ENCODE measurements at places on chromosomes 1 and 21.

- no peak for DNase-seq
These were observed 26.5 kb downstream of the PHTF1 start for GRCh38 chr1:113732802-113733201.

GRCh38 chr1:69171248-69171647, 396.5 kb upstream of the LRRC7 start:
- no peak for DNase-seq

DNA sequence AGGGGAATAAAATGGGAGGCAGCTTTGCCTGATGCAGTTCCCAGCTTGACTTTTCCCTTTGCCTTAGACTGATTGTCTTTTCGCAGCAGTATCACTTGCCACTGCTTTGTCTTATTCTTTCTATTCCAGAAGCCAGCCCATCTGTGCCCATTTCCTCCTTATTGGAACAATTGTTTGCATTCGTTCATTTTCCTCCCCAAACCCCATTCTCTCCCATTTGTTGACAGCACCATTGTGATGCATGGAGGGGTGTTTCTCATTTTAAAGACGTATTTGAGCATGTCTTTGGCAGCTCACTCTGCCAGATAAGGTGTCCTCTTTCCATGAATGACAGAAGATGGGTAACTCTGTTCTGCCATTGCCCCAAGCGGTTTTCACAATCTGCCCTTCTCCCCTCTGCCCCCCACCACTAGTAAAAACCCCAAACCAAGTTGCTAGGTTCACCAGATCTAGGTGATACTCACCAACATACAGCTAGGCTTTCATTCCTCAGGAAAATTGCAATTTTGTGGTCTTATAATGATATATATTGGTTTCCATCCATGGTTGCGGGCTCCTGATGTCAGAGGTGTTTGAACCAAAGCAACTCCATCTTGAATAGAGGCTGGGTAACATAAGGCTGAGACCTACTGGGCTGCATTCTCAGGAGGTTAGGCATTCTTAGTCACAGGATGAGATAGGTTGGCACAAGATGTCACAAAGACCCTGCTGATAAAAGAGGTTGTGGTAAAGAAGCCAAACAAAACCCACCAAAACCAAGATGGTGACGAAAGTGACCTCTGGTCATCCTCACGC, 30.8 kb downstream of the SERBP1 start:
- no peak for DNase-seq

DNA sequence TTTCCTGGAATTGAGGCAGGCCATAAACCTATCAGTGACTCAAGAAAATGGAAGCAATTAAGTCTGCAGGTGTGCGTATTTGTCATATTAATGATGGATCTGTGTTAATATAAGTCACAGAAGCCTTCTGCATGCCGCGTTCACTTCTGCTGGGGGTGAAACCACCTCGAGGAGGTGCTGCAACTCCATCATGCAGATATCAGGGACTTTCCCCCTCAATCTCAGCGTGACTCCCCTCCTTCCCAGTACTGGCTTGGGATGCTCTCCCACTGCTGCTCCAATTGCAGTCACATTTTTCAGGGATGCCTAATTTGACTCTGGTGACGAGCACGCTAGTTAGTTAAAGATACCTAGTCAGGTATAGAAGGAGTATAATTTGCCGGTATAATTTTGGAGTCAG, 87.5 kb downstream of the ASTN1 start:
- no peak for DNase-seq

GRCh38 chr1:106944721-106945120, 111.8 kb upstream of the PRMT6 start:
- no peak for DNase-seq

DNA sequence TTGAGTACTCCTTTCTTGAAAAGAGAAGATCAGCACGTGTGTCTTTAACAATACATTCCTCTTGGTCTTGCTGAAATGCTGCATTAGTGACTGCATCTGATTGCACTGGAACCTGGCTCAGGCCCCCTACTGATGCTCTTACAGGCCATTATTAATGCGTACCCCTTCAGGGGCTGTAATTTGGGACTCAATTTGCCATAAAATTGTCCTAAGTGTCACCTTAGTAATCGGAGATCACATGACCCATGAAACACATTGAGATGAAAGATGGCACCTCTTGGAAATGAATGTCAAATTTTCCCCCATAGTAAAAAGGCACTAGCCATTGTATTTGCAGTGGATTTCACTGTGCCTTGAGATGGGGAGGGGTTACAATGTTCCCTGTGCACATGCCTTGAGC, 563.3 kb downstream of the KIF26B start:
- no peak for DNase-seq

GRCh38 chr1:184959626-184960025, 14.7 kb downstream of the NIBAN1 start:
- no peak for DNase-seq

GRCh38 chr1:4636644-4637380, 17.6 kb upstream of the AJAP1 start:
- no peak for DNase-seq
